ENCODE measurements at places on chromosomes 4 and X.
A peak's percentile ranks its signal among the peaks of the same experiment; 100 is the strongest.

- no peak for DNase-seq
These were observed 156.0 kb downstream of the UGT8 start for GRCh38 chr4:114754616-114755015.

DNA sequence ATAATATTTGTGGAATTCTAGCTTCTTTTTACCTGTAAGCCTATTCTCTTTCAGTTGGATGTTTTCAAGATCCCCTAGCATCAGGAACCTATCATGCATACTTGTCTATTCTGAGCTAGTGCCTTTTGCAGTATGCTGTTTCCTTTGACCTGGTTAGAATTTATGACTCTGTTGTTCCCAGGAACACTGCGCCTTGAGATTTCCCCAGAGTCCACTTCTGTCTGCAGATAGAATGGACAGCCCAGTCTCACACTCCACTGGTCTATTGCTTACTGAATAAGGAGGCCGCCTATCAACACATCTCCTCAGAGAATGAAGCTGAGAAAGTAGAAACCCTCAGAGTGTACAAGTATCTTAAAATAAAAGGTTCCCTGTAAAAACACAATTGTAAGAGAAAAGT is 465.1 kb upstream of the GALNTL6 start:
- DNase-seq: no peak

DNA sequence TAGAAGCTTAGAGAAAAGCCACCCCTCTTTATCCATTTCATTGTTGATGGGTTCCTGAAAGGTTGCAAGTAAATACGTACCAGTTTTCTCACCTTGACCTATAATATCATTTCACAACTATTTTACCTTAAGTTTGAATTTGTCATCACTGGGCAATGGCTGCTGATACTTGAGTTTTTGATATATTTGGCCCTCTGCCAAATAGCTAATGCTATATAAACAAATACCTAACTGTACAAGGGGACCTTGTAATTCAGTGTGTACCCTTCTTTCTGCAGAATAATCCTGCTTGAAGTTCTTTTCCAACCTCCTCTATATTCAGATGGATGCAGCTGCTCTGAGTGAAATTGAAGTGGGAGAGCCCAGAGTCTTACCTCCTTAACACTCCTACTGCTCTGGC is 19.0 kb upstream of the GLUD2 start:
- no peak for DNase-seq

DNA sequence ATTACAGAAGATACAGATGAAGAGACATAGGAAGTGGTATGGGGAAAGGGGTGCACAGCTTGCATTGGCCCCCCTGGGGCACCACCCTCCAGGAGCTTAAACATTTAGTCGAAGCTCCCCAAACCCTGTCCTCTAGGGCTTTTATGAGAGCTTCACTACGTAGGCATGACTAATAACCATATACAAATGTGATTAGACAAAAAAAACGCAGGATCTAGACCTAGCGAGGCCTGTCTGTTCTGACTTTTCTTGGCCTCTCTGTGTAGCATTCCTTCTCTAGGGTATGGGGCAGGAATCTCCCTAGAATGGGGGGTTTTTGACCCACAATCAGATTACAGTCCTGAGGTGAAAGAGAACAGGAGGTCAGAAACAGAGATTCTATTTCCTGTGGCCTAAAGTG is 293.7 kb upstream of the GALNTL6 start:
- DNase-seq: no peak

- DNase-seq: no peak
These were observed 15.8 kb upstream of the ANAPC4 start for GRCh38 chr4:25361253-25361652.

GRCh38 chr4:38566806-38567398 is 97.1 kb upstream of the KLF3 start:
- DNase-seq: no peak

DNA sequence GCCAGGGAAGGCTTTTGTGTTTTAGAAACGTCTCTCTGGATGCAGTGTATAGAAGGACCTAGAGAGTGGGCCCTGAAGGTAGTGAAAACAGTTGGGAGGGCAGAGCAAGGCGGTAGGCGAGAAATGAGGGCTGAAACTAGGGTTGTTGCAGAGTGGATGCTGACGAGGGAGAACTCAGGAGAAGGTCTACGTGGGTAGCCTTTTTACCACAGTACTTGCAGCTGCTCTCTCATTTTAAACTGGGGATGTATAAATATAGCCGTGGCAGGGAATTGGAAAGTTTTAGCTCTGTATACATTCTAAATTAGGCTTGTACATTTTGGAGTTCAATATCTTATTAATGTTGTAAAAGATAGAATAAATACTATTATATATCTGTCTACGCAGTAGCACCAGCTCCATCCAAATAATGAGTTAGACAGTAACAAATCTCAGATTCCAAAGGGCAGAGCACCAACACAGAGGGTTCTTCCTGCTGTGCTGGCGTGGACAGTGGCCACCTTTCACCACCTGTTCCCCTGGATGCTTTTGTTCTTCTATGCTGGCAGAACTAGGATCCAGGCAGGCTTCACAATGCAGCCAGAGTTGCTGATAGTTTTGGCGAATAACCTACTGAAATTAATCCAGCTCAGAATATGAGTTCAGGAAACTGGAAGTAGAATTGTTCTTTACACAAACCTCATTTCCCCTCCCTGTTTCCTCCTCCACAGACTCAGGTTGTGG is 31.7 kb downstream of the CCNG2 start:
- no peak for DNase-seq

DNA sequence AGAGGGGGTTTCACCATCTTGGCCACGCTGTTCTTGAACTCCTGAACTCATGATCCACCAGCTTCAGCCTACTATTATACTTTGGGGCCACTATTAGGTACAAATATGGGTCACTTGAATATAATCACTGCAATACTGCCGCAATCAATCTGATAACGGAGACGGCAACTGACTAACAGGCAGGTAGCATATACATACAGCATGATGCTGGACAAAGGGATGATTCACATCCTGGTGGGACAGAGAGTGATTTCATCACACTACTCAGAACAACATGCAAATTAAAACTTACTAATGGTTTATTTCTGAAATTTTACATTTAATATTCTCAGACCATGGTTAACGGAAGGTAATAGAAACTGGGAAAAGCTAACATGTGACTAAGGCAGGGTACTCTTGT is 10.9 kb downstream of the LRBA start:
- DNase-seq: no peak

- DNase-seq: no peak
These were observed 188.8 kb downstream of the SOWAHB start for GRCh38 chr4:76708971-76709771.

DNA sequence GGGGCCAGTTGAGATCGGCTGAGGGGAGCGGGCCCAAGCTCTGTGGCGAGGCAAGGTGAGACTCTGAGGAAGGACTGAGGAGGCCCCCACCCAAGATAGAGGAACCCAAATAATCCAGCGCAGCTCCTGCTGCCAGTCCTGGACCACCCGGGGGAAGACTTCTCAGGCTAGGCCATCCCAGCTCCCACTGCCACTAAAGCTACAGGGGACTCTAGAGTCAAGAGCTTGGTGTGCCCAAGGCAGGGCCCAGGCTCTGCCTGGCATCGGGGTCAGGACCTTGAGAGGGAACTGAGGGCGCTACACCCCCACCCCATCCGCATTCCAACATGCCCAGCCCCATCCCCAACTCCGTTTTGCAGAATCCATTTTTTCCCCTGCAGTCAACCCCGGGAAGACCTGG is 8.6 kb downstream of the MAGEA4 start:
- no peak for DNase-seq

DNA sequence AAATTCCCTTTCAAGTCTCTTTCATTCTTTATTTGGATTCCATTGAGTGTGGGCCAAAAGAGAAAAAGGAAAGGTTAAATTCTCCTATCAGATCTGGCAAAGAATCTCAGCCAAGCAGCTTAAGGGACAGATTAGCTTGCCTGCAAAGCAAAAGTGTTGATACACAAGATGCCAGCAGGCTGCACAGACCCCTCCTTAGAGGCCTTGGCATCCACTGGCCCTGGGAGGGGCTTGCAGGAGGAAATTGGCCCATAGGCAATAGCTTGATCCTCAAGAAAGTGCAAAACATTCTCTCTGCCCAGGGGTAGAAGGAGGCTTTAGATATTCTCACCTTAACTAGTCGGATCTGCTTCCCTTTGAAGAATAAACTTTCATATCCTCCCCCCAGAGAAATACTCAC is 300.4 kb upstream of the CPEB2 start:
- DNase-seq: no peak

DNA sequence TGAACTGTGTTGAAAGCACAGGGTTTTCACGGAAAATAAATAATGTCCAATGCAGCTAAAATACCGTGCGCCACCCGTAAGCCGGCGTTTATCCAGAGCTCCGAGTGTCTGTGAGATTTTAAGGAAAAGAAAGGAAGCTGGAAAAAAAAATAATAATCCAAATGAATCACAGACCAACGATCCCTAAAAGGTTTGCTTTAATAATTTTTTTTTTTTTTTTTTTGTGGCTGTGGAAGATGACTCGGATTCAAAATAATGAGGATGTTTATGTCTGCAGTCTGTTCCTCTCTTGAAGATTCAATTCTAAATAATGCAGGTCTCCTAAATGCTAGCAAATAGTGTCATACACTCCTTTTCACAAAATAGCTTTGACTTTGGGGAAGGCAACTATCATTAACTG is 84.6 kb upstream of the PPP2R3B start:
- DNase-seq: no peak

GRCh38 chr4:145731028-145731427 is 51.1 kb downstream of the C4orf51 start:
- DNase-seq: no peak

- peak; percentile 84 for DNase-seq
These were observed 1.8 kb downstream of the SLC38A5 start for GRCh38 chrX:48468247-48468671.

DNA sequence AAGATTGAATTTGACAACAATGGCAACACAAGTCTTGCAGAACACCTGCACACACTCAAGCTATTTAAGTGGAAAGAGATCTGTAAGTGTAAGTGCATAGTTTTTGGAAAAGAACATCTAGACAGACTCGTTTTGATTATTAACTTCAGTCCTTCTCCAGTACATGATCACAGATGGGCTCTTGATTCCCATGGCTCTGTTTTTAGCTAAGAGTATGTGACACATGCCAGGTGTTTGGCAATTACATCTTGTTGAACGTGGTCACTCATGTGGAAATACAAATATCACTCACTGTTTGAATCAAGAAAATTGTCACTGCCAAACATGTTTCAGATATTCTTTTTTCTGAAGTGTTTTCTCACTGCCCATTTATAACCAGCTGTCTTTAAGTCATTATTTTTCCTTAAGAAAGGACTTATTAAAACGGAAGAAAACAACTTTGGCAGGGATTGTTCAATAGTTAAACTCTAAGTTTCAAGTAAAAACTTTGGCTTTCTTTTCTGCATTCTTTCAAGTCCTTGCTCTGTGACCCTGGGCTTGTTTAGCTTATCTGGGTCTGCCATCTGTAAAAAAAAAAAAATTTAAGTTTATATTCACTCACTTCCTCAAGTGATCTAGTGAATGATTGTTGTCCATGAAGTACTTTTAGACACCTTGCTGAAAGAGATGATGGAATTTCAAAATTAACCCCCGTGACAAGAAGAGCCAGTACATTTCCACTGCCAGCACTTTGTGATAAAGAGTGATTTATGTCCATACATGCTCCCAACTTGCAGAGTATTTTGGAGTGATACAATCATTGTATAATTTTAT is 125.4 kb downstream of the ATXN3L start:
- DNase-seq: no peak

DNA sequence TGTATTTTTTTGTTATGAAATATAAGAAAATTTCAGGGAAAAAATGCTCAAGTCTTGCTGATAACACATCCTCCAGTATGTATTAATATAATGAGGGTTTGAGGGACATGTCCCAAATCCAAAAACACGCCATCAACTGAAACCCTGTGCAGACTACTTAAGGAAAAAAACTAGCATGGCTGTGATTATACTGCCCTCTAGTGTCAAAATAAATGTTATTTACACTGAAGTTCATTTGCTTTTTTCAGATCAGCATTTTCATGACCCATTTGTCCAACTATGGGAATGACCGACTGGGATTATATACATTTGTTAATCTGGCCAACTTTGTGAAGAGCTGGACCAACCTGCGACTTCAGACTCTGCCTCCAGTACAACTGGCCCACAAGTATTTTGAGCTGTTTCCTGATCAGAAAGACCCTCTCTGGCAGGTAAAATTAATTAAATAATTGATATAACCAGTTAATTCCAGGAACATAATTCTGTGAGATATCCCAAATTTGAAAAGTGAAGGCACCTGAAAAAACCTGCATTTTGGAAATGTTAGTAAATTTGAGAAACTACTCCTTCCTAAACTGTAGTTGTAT is 128.5 kb downstream of the PRSS12 start:
- peak; percentile 88 for DNase-seq

DNA sequence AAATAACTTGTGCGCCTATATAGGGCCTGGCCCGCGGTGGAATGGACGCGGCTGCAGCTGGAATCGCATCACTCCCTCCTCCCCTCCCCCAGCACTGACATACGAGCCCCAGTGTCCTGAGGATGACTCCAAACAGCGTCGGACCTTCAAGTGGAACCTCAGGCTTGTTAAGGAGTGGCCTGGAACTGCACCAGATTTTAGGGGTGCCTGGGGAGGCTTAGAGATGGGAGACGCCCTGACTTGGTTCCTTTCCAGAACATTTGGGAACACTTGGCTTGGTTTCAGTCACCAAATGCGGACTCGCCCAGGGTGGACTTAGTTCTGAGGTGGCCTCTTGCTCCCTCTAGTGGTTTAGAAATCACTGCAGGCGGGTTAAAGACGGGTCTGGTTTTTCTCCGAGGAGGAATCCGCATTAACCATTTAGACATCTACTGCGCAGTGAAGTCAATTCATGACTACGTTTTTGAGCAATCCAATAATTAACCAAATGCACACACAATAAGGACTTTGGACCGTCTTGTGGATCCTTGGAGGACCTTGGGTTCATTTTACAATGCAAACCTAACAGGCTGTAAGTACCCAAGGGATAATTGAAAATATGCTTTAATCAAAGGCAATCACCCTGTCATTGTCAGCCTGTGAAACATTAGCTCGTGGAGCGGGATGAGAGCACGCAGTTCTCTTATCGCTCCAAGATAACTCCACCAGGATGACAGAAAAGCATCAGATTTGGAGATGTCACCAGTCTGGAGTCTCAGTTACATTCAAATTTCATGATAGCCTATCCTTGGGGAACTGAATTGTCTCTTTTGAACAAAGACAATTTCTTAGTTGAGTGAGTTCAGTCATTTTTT is 11.2 kb upstream of the PDGFRA start:
- DNase-seq: peak; percentile 90

DNA sequence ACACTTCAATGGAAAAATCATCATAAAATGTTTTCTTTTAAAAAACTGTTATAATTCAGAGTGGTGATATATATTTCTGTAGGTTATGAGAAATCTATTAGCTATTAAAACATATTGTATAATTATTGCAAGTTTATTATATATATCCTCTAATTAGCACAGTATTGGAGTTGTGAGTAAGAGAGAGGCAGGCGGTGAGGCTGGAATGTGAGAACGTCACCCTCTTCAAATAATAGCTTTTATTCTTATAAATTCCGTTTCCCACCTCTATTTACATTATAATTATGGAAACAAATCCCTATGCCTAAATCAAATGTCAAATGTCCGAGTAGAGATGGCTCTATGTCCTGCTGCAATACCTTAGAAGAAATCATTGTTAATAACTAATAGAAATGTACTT is 292.9 kb downstream of the ADGRL3 start:
- DNase-seq: peak; percentile 79

Measured in HAP-1 (cell line).